ENCODE measurements at places on chromosomes 1 and 21.

DNA sequence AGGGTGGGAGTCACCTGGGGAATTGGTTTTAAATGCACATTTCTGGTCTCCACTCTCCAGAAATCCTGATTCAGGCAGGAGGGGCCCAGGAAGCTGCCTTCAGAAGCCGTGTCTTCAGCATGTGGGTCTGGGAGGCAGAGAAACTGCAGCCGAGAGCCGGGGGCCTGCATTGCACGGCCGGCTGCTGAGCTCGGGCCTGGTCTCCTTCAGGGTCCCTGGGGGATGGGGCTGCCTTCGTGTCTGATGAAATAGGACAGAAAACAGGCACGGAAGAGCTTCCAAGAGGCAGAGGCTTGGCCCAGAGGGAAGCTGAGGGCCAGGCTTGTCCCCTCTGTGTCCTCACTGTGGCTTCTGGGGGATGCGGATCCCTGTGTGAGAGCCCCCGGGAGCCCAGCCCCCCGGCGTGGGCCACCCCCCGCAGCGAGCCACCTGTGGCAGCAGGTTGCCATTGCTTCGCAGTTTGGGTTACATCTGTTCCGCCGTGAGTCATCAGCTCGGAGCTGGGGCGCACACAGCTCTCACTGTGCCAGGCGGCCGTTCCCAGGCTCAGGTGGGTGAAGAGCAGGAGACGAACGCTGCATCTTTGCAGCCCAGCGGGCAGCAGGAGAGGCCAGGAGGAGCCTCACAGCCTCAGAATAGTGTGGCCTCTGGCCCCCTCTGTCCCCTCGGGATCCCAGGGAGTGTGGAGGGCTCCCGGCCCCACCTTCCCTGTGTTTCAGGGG, 72.4 kb downstream of the AJAP1 start:
- no peak for DNase-seq

DNA sequence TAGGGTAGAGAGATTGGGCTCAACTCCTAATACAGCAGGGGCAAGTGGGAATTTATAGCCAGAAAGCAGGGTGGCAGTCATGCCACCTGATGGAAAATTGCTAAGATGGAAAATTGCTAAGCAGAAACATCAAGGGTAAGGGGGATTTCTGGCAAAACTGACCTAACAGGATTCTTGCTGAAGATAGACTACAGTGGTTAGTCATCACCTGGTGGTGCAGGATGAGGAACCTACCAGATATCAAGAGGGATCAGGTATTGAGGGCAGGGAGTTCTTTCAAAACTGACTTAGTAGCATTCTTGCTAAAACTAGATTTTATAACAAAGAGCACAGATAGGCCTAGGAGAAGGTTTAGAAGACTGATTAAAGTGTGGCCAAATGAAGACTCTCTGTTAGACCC, 292.9 kb downstream of the PLPP3 start:
- no peak for DNase-seq

DNA sequence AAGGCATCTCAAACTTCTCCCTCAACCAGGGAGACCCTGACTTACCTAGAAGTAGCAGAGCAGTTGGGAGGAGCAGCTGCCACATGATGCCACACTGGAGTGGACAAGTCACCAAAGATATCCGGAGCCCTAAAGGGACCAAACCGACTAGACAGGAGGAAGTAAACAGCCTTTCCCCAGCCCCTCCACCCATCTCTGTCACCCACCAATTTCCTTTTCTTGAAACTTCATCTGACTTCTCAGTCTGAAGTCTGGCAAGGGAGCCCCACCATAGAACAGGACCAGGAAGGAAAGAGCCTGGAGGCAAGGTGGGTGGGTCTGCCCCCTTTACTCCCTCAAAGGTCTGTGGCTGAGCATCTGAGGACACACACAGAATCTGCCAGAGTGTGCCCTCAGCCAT, at the start of gene FCGR3A:
Gene FCGR3A, minus strand, starts transcription at position 167 of the 400 bp plus-strand sequence. Its CDS starts 82 bp downstream, at position 85.
- DNase-seq = no peak

DNA sequence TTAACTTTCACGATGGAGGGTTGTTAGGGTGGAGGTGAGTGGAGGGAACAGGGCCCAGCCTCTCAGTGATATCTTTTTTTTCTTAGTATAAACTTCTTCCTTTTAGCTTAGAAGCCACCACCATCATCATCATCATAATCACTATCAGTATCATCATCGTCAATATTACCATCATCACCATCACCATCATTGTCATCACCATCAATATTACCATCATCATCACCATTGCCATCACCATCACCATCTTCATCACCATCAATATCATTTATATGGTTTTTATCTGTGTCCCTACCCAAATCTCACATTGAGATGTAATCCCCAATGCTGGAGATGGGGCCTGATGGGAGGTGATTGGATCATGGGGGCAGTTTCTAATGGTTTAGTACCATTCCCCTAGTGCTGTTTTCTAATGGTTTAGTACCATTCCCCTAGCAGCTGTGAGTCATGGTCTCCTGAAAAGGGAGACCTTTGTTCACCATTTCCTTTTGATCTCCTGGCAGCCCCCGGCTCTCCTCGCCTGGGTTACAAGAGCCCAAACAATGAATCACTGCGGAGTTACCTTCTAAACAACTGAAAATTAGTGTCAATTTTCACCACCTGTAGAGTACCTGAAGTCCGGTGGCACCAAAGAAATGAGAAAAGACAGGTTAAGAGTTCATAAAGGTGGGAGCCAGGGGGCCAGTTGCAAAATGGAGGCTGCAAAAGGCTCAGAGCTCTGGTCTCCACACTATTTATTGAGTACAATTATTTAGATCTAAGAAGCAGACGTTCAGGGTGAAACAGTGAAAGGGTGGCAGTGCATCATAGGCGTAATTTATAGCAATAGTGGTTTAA, 3.1 kb upstream of the PLA2G2E start:
- no peak for DNase-seq

- DNase-seq = no peak
Observed at GRCh38 chr1:97630281-97630680, 290.6 kb downstream of the DPYD start.

GRCh38 chr1:147550302-147550937, 9.1 kb downstream of the BCL9 start:
- DNase-seq = no peak

GRCh38 chr1:235423214-235423652, 56.0 kb downstream of the TBCE start:
- peak; percentile 6 for DNase-seq

GRCh38 chr1:43334453-43335205, 3.0 kb upstream of the MPL start:
- DNase-seq = no peak

- peak; percentile 64 for DNase-seq
Observed at GRCh38 chr1:154609398-154610380, 1.7 kb upstream of the ADAR start.

DNA sequence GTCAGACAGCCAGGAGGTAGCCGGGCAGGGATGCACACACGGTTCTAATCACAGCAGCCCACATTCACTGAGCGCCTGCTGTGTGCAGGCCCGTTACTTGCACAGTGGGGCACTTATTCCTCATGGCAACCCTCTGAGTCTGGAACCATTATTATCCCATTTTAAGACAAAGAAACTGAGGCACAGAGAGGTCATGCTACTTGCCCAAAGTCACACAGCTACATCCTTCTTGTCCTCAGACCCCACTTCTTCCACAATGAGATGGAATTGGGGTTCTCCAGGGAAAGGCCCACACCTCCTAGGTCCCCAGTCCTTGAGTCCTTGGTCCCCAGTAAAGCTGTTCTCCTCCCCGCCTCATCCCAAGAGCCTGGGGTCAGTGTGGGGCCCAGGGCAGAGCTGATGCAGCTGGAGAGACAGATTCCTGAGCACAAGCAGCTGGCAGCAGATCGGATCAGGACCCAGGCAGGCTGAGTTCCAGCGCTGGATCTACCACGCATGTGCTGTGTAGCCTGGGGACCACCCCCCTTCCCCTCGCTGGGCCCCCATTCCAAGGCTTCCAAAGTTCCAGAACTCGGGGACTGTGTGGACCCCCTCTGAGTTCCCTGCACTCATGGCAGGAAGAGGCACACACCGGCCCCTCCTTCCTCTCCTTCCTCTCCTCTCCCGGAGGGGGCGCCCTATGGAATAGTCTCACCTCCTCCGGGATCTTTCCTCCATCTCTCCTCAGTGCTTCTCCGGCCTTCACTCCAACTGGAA, 393.4 kb downstream of the MATN1 start:
- DNase-seq = no peak

DNA sequence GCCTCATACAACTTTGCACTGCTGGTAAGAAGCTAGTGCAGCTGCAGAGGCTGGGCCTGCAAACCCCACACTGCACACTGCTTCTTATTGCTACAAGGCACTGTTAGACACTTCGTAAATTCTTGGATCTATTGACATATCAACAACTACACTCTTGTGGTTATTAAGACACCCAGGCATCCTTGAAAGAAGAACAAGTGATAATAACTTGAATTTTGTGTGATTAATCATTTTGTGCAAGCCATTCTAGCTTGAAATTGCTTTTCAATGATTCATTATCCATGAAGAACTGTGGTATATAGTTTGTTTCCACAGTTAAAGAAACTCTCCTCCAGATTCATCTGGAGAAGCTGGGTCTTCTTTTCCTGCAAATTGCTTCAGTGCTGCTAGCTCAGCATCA, 33.7 kb upstream of the IFI44L start:
- no peak for DNase-seq

Data from stimulated activated CD4-positive, alpha-beta T cell treated with anti-CD3 and anti-CD28 coated beads, Interleukin-4, amount 100 ng/mL, for 24 hours (primary cell).